ENCODE measurements at places on chromosomes 2 and 18.
A peak's percentile ranks its signal among the peaks of the same experiment; 100 is the strongest.

DNA sequence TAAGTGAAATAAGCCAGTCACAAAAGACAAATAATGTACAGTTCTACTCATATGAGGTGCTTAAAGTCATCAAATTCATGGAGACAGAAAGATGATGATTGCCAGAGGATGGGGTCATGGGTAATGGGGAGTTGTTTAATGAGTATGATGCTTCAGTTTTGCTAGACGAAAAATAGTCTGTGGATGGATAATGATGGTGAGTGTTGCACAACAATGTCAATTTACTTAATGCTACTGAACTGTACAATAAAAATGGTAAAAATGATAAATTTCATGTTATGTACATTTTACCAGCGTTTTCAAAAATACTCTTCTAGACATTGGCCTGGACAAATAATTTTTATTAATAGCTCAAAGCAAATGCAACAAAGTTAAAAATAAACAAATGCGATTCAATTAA lies 118.5 kb upstream of the KYNU start:
- DNase-seq = no peak

GRCh38 chr2:134718817-134719814 lies at the start of gene TMEM163:
TMEM163 (minus strand) TSS chr2:134719000.
- DNase-seq = no peak

- no peak for DNase-seq
Observed at GRCh38 chr2:8886202-8886518, 48.7 kb upstream of the KIDINS220 start.

- no peak for DNase-seq
Observed at GRCh38 chr2:173030561-173031490, 44.8 kb upstream of the MAP3K20 start.

DNA sequence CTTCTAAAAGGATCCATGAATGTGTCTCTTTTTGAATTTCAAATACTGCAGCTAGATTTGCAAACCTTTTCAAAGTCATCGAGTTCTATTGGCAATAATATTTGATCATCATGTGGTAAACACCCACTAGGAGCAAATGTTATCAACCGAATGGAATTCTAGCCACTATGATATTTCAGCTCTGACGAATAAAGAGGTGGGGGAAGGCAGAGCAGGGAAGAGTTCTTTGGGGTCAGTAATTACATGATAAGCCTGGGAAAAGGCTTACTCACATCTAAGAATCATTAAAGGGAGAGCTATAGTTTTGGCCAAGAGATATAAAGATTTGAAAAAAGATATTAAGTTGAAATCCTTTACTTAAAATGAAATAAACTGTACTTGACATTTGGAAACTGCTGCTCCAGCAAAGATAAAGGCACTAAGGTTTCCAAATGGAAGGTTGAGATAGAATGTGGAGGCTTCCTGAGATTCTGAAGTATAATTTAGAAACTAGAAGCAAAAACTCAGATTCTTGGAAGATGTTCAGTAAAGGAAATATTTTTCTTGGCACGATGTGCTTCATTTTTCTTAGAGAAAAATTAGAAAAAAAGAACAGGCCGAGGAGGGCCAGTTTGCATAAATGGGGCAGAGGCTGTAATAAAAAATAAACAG lies 104.7 kb upstream of the ARHGAP28 start:
- peak; percentile 74 for DNase-seq

- no peak for DNase-seq
Observed at GRCh38 chr2:20129331-20130159, 78.1 kb upstream of the LAPTM4A start.

DNA sequence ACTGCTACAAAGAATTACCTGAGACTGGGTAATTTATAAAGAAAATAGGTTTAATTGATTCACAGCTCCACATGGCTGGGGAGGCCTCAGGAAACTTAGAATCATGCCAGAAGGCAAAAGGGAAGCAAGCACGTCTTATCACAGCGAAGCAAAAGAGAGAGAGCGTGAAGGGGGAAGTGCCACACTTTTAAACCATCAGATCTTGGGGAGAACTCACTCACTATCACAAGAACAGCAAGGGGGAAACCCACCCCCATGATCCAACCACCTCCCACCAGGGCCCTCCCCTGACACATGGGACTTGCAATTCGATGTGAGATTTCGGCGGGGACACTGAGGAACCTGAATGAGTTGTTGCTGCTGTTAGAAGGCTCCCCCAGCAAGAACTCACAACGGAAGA lies 220.2 kb upstream of the PIEZO2 start:
- DNase-seq = no peak

GRCh38 chr2:68414876-68415275 lies 49.8 kb downstream of the PLEK start:
- DNase-seq = no peak

DNA sequence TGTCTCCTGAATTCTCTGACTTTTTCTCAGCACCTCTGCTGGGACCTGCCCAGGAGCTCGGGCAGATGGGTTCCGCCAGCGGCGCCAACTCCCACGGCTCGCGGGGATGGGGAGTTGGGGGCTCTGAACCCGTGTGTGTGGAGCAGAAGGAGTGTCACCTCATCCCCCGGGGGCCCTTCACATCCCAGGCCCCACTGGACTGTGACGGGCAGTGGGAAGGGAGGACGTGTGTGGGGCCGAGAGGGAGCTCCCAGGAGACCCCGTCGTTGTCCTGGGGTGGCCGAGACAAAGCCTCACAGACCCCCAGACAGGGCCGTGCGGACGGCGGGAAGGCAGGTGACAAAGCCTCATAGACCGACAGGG lies 130.0 kb upstream of the CTDP1 start:
- DNase-seq = no peak

DNA sequence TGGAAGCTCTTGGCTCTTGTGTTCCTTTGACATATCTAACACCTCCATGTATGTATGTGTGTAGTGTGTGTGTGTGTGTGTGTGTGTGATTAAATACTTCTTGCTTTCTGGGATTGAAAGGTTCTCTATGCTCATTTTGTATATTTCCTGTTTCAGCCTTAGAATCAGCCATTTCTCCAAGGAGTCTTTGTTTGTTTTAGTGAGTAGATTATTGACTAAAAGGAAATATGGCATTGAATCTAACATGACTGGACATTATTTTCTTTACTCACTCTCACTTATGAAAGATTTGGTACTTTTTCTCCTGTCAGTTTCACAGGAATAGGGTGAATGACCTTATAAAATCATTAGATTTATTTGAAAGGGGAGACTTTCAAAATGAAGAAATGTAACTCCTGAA lies 413.8 kb upstream of the SLC14A2 start:
- no peak for DNase-seq

DNA sequence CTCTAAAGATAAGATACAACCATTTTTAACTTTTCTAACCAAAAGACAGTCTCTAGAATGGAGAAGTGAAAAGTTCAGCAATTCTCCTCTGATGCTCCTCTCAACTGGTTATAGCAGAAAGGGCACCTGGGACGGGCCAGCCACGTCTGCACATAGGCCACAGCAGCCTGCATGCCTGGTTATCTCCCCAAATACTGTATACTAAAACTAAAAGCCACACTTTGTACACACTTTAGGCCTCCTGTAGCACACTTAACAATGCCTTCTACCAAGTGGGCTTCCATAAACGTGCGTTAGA lies 179.1 kb downstream of the ANKRD44 start:
- no peak for DNase-seq

GRCh38 chr2:17958466-17959092 lies 80.1 kb downstream of the KCNS3 start:
- no peak for DNase-seq

GRCh38 chr18:21164548-21165095 lies 53.0 kb upstream of the ROCK1 start:
- DNase-seq = no peak

GRCh38 chr2:71291398-71291797 lies 40.2 kb upstream of the ZNF638 start:
- DNase-seq = peak; percentile 1

GRCh38 chr2:138485019-138485418 lies 16.6 kb upstream of the SPOPL start:
- DNase-seq = no peak

DNA sequence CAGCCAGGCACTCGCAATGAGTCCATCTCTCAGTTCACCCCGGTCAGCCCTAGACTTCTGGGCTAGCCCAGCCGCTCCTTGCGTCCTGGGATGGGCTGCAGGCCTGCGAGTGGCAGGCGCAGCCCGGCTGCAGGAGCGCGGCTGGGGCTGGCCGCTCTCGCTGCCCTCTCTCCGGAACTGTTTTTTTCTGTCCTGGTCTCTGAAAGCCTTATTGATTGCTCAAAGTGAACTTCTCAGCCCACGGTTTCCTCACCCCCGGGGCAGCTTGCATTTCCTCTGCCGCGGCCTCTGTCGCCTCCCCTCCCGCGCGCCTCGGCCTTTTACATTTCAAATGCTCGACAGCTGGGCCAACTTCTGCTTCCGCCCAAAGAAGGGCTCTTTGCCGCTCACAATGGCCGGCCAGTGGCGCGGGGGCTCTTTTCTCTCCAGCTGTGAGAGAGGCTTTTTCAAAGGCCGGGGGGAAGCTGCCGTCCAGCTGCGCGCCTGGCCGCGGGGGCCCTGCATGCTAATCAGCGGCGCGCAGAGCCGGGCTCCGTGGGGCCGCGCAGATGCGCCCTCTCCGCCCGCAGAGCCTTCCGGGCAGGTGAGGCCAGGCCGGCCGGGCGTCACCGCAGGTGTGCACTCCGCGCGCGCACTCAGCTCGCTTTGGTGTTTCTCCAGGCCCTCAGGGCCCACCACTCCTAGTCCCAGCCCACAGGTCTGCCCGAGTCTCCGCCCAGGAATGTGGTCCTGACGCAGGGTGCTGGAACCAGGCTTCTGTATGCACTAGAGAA lies 513.8 kb downstream of the RNF144A start:
- no peak for DNase-seq

- peak; percentile 46 for DNase-seq
Observed at GRCh38 chr2:187435756-187436155, 12.3 kb downstream of the CALCRL start.

DNA sequence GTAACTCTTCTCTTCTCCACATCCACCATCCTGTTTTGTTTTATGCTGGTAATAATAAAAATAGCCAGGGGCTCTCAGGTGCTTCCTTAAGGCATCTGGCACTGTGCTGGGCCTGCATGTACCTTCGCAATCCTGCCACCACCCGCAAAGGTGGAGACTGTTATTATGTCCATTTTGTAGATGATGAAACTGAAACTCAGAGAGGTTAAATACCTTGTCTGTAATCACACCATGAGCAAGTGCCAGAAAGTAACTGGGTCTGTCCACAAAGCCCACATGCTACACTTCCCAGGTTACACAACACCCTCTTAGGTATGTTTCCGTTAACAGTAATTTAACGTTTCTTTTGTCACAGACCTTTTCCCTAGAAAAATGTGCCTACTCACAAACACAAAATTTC lies 27.0 kb downstream of the NRP2 start:
- no peak for DNase-seq

DNA sequence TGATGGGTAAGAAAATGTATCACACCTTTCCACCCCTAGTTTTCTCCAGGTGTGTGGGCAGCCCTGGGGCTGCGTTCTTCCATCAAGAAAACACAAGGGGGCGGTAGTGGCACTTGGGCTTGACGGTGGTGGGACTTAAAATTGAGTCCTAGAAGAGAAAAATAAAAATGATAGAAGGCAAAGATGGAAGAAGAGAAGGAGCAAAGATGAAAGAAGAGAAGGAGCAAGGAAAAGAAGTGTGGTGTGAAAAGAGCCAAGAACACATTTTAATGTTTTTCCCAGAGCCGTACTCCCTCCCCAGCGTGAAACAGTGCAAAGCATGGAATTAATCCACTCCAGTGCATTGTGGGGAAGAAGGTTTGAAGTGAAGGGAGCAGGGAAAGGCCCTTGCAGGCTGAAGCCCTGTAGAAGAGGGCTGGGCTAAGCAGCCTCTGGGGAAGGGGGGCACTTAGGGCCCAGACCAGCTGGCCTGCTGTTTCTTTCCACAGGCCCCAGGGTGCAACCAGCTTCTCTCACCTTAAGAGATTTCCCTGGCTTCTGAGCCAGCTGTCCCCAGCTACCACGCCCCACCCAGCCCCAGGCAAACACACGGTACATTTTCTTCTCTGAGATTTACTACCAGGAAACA lies 256.8 kb downstream of the RNF152 start:
- DNase-seq = peak; percentile 80

DNA sequence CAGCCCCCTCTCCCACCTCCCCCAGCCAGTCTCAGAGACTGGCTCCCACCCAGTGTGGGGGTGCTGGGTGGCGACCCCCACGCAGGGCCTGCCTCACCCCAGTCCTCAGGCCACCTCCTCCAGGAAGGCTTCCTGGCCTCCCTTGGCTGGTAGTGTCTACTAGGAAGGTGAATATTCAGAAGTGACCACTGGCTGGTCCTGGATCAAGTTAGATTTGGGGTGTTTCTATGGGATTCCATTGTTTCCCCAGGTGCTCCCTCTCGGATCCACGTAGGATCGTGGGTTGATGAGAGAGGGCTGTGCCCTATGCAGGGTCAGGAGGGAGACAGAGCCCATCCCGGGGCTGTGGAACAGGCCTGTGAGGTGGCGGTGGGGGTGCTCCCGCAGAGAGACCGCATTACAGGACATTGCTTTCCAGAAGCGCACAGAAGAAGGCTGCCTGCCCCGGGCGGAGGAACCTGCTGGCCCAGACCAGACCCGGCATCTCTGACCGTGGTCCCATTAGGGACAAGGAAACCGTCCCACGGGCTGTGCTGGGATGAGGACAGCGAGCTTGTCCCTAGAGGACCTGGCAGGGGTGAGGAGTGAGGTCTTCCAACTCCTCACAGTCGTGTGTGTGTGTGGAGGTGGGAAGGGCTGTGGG lies 3.3 kb downstream of the PDCD1 start:
- no peak for DNase-seq

- DNase-seq = no peak
Observed at GRCh38 chr2:174122185-174122584, 126.1 kb downstream of the OLA1 start.

GRCh38 chr18:41873730-41874129 lies 81.3 kb upstream of the PIK3C3 start:
- DNase-seq = peak; percentile 7

DNA sequence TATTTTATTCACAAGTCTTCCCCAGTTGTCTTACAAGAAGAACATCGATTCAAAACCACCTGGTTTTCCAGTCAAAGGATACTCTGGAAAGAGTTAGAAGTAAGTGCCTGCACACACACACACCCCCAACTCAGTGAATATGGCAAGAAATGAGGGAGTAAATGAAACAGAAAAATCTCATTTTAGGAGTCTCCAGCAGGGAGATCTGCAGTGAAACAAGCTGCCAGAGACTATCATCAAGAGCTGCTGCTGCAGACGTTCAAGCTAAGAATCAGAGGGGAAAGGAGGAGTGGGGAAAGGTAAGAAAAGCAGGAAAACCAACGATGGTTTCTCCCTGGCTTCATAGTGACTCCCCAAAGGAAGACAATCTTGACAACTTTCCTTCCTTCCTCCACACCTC lies 2.4 kb downstream of the ALK start:
- no peak for DNase-seq

DNA sequence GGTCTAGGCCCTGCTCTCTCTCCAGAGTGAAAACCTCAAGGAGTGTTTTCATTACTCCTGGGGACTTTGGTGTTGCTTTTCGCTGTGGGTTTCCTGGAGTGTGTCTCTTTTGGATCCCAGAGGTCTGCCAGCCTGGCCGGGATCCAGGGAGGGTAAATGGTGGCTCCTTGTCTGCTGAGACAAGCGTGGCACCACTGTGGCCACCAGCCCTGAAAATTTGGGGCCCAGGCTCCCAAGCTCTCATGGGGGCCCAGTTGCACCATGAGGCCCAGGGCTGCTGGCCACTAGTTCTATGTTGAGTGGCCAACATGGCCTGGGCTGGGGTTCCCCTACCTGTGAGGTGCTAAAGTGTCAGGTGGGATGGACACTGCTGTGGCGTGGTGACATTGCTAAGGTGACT lies 144.8 kb downstream of the CTIF start:
- DNase-seq = no peak
